ENCODE measurements at places on chromosomes 16 and 17.

DNA sequence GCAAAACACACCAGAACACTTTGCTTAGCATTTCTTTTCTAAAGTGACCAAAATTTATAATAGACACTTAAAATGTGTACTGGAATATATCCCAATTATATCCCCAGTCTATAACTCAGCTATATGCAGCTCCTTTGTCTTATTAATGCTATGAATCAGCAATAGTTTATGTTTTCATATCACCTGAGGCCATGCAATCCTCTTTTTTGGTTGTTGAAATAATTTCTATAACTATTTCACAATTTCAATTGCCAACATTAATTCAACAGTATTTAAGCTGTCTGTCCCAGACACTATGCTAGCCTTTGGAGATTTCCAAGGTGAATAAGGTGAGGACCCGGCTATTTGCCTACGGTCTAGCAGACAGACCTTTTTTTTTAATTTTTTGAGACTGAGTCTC lies 17.2 kb upstream of the BMERB1 start:
- DNase-seq: no peak

DNA sequence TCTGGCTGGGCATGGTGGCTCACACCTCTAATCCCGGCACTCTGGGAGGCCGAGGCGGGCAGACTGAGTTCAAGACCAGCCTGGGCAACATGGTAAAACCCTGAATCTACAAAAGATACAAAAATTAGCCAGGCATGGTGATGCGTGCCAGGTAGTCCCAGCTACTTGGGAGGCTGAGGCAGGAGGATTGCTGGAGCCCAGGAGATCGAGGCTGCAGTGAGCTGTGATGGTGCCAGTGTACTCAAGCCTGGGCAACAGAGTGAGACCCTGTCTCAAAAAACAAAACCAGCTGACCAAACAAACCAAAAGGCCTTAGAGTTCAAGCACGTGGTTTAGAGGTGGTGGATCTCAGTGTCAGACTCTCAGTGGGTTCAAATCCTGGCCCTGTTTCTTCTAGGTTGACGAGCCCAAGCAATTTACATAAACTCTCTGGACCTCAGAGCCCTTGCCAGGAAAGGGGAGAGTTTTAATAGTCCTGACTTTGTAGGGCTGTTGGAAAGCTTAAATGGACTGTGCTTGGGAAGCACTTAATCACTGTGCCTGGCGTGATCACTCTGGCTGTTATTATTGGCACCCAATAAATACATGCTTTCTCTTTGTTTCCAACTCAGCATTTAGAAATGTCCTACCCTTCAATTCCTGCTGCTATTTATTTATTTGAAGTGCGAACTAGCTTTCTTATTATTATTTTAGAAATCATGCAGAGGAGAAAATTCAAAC lies 44.7 kb downstream of the ABCC1 start:
- no peak for DNase-seq

GRCh38 chr17:74776990-74777389 lies 845 bp upstream of the NAT9 start:
- DNase-seq: no peak

DNA sequence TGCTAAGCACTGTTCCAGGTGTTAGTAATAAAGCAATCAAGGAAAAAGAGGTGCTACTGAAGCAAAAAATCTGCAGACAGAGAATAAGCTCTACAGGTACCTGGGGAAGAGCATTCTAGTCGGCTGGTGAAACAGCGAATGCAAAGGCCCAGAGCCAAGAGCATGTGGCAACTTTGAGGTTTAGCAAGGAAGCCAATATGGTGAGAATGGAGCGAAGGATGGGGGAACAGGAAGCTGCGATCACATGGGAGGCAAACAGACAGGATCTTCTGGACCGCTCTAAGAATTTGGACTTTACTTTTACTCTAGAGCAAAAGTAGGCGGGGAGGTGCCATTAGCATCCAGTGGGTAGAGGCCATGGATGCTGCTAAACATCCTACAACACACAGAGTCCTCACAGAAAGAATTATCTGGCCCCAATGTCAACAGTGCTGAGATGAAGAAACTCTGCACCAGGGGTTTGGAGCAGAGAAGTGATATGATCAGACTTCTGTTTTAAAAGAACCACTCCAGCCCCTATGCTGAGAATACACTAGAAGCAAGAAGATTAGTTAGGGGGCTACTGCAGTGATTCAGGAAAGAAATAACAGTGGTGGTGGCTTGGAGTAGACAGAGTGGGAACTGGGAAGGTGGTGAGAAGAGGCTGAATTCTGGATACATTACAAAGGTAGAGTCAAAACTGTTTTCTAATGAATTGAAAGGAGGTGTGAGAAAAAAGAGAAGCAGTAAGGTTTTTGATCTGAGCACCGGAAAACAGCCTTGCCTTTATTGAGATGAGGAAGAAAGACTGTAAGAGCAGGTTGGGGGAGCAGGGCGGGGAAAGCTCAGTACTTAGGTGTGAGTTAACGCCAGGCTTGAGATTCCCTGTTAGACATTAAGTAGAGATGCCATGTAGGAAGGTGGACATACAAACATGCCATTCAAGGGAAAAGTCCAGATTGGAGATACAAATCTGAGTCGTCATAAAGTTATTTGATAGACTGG lies 11.0 kb downstream of the EFTUD2 start:
- no peak for DNase-seq

DNA sequence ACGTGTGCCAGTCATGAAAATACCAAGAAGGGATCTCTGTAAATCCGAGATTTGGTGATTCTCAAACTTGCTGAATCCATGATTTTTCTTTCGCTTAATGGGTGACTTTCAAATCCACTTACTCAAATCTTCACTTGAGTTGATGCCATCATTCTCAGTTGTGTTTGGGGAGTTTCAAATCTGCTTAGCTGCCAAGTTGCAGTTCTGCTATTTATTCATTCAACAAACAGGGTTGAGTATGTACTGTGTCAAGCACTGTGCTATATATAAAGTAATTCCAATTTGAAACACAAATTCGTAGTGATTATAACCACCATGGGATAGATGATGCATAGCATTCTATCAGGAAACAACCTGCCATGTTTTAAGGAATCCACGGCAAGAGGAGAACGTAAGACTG lies 394.3 kb downstream of the CDH13 start:
- no peak for DNase-seq

DNA sequence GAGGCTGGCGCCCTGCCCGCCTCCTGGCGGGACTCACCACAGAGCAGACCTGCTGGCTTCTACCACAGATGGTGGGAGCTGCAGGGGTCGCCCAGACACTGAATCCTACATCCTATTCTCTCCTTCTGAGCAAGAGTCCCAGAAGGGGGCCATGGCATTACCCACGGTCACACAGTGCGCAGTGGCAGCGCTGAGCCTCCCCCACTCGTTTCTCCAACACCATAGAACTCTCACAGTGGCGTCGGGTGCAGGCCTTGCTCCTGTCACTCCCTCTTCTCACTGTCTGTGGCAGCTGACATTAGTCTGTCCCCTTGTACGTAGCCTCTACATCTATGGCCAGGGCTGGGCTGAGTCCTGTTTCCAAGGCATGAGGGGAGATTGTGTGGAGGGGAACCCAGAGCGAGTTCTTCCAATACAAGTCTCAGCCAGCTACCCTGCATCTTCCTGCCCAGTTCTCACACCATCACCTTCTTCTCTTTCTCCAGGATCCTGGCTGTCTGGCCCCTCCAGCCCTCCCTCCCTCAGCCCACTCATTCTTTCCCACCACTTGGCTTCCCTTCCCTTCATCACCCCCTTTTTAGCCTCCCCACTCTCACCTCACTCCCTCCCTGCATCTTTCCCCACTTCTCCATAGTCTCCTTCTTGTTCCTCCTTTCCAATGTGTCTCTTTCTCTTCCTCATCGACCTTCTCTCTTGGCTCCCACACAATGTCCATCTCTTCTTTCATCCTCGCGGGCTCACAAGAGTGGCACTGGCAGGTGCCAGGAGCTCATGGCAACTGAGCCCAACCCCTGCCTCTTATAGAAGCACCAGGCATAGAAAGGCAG lies 5.9 kb downstream of the UBTF start:
- DNase-seq: no peak
